Stimulated activated CD4-positive, alpha-beta T cell treated with anti-CD3 and anti-CD28 coated beads, Interleukin-4, amount 100 ng/mL, for 1 hour (primary cell): ENCODE measurements at places on chromosomes 2 and 18.

GRCh38 chr18:59689756-59690155, 7.5 kb downstream of the CCBE1 start:
- DNase-seq, result no peak

DNA sequence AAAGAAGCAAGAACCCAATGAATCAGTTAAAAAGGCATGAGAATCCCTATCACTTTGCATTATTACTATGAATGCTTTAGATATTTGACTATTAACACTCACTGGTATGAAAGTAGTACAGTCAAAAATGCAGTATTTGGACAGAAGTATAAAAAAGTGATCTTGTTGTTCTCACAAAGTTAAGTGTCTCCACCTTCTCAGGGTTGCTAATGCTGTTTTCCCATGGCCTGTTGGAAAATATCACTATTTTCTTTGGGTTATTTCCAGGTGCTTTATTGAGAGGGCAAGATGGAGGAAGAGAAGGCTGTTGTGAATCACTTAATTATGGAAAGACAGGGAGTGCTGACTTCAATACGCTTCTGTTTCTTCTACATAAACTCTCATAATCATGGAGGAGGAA, 13.6 kb upstream of the CREB1 start:
- no peak for DNase-seq

GRCh38 chr2:9778471-9779316, 64.6 kb upstream of the TAF1B start:
- DNase-seq, result no peak

- no peak for DNase-seq
Observed at GRCh38 chr2:135561925-135562324, 30.6 kb downstream of the R3HDM1 start.

GRCh38 chr2:97983698-97984097, 12.1 kb downstream of the TMEM131 start:
- no peak for DNase-seq

- no peak for DNase-seq
Observed at GRCh38 chr18:58110398-58110797, 66.4 kb downstream of the NEDD4L start.

DNA sequence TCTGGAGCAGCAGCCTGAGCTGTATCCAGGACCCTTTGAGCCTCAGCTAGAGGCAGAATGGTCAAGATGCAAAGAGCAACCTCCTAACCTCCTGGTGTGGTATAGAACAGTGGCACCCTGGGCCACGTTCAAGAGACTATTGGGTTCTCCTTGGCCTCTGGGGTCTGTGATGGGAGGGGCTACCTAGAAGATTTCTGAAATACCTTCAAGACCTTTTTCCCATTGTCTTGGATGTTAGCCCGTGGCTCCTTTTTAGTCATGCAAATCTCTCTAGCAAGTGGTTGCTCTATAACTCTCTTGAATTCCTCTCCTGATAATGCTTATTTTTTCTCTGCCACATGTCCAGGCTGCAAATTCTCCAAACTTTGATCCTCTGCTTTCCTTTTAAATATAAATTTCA, 106.3 kb upstream of the SULT1C3 start:
- no peak for DNase-seq

GRCh38 chr2:191560411-191560980, 117.4 kb upstream of the NABP1 start:
- DNase-seq, result no peak

- no peak for DNase-seq
Observed at GRCh38 chr2:10597956-10598355, 91.8 kb downstream of the NOL10 start.

GRCh38 chr2:46784278-46784677, 131.3 kb downstream of the MCFD2 start:
- DNase-seq, result no peak

- DNase-seq, result no peak
Observed at GRCh38 chr2:196252408-196253115, 81.2 kb upstream of the STK17B start.

GRCh38 chr2:149087751-149088150, 49.3 kb downstream of the LYPD6B start:
- no peak for DNase-seq

GRCh38 chr18:57431002-57431382, 4.2 kb upstream of the ONECUT2 start:
- DNase-seq, result no peak

- no peak for DNase-seq
Observed at GRCh38 chr2:145352484-145352883, 832.6 kb upstream of the ZEB2 start.

GRCh38 chr2:144524118-144525009, 4.4 kb upstream of the ZEB2 start:
- no peak for DNase-seq

GRCh38 chr2:46001741-46002506, 295.3 kb upstream of the EPAS1 start:
- DNase-seq, result no peak

DNA sequence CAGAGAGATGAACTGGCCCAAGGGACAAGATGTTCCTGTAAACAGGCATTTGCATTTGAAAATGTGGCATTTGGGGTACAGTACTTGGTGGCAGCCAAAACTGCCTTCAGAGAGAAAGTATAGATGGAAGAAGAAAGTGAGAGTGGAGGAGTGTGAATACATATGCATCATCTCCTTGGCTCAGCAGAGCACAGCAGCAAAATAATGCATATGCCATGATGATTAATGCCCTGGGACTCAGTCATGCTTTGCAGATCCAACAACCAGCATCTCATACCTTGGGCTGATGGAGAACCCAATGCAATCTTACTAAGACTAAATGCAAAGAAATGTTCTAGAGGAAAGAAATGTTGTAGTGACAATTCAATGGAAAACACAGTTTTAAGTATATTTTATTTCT, 29.7 kb upstream of the CYTIP start:
- DNase-seq, result no peak

- no peak for DNase-seq
Observed at GRCh38 chr2:66683599-66683998, 248.7 kb downstream of the MEIS1 start.

DNA sequence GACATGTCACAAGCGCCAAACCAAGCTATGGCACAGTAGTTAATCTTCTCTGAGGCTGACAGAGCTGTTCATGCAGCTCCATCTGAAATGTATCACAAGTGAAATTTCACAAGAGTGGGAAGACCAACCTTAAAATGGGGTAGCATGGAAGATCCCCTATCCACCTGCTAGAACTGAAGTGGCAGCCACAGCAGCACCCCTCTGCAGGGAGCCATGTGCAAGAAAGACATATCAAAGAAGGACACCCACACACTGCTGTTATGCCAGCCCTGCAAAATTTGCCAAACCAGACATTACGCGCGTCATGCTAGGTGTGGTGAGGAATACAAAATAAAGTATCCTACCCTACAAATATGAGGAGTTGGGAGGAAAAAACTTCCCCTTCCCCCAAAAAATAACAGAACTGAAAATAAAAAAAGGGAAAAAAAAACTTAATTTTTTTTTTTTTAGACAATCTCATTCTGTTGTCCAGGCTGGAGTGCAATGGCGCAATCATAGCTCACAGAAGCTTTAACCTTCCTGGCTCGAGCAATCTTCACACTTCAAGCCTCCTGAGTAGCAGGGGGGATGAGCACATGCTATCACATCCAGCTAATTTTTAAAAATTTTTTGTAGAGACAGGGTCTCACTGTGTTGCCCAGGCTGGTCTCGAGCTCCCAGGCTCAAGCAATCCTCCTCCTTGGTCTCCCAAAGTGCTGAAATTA, 76.2 kb downstream of the STK39 start:
- DNase-seq, result no peak

DNA sequence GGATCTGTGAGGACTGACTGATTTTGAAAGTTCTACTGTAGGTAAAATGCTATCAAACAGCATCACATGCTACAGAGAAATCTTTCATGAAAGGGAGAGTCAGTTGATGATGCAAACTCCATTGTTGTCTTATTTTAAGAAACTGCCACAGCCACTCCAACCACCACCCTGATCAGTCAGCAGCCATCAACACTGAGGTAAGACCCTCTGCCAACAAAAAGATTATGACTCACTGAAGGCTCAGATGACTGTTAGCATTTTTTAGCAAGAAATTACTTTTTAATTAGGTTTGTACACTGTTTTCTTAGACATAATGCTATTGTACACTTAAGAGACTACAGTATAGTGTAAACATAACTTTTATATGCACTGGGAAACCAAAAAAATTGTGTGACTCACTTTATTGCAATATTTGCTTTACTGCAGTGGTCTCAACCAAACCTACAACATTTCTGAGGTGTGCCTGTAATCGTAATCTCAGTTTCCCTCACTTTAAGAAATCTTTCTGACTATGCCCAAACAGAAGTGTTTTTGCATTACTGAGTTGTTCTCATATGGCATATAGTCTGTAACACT, 42.8 kb downstream of the METTL8 start:
- no peak for DNase-seq

DNA sequence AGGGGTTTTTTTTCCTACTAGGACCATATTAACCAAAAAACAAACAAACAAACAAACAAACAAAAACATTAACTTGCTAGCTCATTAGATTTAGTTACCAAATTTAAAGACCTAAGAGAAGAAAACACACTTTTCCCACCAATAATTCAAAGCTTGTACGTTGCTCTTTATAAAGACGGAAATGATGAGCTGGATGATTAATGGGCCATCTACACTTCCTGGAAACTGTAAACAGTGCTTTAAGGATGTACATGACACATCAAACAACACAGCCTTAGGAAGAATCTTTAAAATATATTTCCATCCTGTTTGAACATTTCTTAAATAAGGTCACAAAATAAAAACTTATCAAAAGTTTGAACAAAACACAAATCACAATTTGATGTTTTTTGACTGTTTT, 982 bp downstream of the BMP10 start:
- DNase-seq, result no peak

GRCh38 chr2:202335791-202336467, 40.2 kb upstream of the BMPR2 start:
- DNase-seq, result no peak

DNA sequence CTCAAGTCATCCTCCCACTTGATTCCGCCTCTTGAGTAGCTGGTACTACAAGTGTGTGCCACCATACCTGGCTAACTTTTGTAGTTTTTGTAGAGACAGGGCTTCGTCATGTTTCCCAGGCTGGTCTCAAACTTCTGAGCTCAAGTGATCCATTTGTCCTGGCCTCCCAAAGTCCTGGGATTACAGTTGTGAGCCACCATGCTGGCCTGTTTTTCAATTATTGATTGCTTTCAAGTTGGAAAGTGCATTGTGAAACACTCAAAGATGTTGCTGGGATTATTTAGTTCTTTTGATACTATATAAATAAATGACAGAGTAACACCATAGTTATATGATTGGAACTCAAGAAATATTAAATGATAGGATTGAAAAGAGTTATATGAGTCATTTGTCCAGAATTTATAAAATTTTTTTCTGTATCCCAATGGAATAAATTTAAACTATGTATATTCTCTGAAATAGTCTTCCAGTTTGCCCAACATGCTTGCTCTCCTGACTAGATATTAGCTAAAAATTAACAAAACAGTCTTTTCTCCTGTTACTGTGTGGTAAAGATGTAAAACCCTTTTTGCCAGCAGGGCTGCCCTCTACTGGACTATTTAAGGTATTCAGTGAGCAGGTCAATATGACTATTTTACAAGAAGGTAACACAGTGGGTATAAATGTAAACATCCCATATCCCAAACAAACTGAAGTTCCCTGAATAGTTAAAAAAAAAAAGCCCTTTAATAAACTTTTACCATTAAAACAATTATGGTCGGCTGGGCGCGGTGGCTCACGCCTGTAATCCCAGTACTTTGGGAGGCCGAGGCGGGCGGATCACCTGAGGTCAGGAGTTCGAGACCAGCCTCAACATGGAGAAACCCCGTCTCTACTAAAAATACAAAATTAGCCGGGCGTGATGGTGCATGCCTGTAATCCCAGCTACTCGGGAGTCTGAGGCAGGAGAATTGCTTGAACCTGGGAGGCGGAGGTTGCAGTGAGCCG, 42.7 kb downstream of the ACSL3 start:
- DNase-seq, result no peak

GRCh38 chr2:196453613-196454047, 185.9 kb upstream of the CCDC150 start:
- DNase-seq, result peak; percentile 8

DNA sequence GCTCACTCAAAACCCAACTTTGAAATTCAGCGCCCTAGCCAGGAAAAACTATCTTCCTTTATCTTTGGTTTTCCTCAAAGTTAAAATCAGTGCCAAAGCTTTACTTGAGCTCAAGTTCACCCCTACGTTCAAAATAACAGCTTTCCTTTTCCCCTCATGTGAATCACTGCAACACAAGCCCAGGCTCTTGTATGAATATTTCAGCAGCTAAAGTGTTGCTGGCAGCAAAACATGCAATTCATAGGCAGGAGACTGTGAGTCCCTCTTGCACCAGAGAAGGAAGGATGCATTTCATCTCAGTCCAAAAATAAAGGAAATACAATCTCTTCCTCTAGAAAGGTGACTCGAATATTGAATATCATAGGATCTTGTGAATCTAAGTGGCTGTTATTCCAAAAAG, 461.3 kb upstream of the SOX11 start:
- DNase-seq, result no peak

DNA sequence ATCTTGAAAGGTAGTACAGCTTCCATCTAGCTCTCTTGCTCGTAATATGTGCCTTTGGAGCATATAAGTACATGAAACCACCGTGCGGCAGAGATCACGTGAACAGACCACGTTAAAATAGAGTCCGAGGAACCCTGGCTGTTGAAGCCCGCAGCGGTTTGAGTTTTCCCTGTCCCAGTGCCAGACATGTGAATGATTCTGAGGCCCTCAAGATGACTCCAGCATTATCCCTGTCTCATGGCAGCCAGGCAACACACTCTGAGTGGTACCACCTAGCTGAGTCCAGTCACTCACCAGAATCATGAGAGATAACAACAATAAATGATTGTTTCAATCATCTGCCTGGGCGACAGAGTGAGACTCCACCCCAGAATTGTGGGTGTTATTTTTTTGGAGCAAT, 21.6 kb upstream of the AAK1 start:
- DNase-seq, result no peak

DNA sequence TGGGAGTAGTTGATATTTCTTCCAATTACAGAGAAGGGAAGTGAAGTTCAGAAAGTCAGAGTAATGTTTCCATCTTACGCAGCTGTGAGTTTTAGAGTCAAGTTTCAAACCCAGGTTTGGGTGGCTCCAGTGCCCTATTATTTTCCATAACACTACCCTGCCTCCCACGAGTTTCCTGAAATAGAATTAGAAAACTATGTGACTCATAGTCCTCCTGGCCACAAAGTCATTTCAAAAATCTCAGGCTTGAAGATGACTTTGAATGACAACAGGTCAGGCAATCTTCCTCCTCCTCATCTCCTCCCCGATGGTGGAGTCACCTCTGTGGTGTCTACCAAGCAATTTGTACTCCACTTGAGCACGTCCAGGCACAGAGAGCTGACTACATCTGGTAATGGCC, 212.3 kb upstream of the TRIB2 start:
- DNase-seq, result no peak

DNA sequence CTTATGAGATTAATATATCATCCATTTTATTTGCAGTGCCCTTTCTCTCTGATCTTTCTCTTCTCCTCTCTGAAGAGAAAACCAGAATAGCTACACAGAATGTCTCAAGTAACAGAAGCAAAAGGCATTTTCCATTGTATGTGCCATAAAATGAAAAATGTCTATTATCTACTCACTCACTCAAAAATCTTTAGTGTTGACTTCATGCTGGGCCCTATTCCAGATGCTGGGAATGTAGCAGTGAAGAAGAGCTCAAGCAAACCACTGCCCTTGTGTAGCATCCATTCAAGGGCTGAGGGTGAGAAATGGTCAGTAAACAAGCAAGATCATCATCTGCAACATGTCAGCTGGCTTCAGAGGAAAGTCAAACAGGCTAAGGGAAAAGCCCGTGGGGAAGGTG, 427.7 kb downstream of the METTL4 start:
- DNase-seq, result no peak

GRCh38 chr2:42031281-42032223, 16.3 kb upstream of the PKDCC start:
- no peak for DNase-seq
